Stimulated activated CD4-positive, alpha-beta T cell treated with anti-CD3 and anti-CD28 coated beads, Interleukin-4, amount 100 ng/mL, for 24 hours (primary cell): ENCODE measurements at places on chromosomes 16 and 17.

GRCh38 chr16:80996688-80997138 lies 10.0 kb downstream of the CMC2 start:
- DNase-seq: no peak

DNA sequence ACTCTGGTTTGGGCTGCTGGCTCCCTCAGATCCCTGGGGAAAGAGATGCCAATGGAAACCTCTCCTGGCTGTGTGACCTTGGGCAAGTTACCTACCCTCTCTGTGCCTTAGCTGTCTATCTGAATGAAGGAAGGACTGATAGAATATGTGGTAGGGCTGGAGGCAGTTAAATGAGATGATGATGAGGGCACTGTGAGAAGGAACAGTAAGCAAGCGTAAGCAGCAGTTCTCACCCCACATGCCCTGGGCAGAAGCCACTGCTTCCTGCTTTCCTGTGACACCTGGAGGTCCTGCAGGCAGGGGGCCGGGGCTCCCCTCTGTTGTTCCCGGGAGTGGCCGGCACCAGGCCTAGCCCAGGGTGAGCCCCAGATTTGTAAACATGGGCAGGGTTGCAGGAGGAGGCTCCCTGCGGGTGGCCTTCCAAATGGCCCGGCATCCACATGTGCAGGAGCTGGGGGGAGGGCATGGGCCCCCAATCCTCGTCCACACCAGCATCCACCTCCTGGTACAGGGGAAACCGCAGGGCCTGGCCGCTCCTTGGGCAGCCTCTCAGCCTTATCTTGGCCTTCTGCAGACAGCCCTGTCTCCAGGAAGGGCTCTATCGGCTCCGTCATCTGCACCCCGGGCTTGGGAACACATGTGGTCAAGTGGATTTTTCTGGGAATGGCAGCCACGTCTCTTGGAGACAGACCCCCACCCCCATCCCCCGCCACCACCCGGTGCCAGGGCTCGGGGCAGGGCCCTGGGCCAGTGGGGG lies 235.6 kb upstream of the GSE1 start:
- no peak for DNase-seq

- DNase-seq: no peak
Observed at GRCh38 chr16:87681981-87682570, 79.8 kb downstream of the JPH3 start.

GRCh38 chr17:81869221-81870130 lies 1.7 kb downstream of the ARHGDIA start:
- DNase-seq: peak; percentile 46

- DNase-seq: no peak
Observed at GRCh38 chr16:81415751-81416150, 28.9 kb upstream of the CMIP start.

- DNase-seq: no peak
Observed at GRCh38 chr17:17693253-17694168, 12.3 kb downstream of the RAI1 start.

GRCh38 chr16:74825016-74825415 lies 50.4 kb upstream of the FA2H start:
- DNase-seq: no peak

GRCh38 chr17:35666967-35667532 lies 64.4 kb upstream of the RASL10B start:
- DNase-seq: no peak

DNA sequence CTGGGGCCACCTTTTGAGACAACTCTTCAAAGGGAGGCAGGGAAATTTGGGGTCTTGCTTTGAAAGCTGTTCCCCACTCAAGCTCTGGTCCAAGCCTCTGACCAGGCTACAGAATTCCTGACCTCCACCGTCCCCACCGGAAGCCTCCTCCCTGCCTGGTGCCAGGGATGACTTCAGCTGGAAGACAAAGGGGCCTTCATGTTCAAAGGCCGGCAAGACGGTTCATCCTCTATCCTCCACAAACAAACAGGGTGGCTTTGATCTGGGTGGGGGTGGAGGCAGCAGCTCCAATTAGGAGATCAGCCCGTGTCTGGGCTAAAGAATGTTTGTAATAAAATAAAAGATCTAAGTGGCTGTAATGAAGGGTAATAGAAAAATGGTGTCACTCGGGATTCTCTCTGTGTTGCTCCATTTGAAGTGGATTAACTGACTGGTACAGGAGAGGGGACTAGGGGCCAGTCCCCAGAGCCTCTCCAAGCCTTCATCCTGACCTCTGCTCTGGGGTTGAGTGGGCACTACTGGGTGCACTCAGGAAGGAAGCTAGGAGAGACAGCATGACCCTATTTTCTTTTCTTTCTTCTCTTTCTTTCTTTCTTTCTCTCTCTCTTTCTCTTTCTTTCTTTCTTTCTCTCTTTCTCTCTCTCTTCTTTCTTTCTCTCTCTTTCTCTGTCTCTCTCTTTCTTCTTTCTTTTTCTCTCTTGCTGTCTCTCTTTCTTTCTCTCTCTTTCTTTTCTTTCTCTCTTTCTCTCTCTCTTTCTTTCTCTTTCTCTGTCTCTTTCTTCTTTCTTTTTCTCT lies 27.5 kb upstream of the NKD1 start:
- no peak for DNase-seq

- DNase-seq: no peak
Observed at GRCh38 chr16:85373741-85374570, 239.2 kb upstream of the GSE1 start.

GRCh38 chr16:12158428-12158827 lies 181.9 kb downstream of the SNX29 start:
- DNase-seq: no peak

DNA sequence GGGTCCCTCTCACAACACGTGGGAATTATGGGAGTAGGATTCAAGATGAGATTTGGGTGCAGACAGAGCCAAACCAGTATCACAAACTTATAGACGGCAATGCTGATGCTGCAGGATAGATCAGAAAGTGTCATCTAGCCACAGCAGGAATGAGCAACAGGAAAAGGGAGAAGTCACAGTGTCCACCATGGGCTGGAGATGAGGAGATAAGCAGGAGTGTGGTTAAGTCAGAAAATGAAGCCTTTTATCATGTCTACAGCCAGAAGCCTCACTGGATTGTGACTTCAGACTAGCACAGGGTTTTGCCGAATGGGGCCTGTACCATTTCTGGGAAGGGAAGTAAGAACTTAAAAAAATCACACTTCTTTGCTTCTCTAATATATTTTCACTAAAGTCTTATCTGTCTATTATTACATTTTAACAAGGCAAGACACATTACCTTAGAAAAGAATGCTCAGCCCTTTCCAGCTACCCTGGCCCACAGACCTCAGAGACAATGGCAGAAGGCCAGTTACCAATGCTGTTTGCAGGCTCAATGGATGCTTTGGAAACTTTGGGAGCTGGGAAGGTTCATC lies 490.2 kb upstream of the SALL1 start:
- DNase-seq: no peak

DNA sequence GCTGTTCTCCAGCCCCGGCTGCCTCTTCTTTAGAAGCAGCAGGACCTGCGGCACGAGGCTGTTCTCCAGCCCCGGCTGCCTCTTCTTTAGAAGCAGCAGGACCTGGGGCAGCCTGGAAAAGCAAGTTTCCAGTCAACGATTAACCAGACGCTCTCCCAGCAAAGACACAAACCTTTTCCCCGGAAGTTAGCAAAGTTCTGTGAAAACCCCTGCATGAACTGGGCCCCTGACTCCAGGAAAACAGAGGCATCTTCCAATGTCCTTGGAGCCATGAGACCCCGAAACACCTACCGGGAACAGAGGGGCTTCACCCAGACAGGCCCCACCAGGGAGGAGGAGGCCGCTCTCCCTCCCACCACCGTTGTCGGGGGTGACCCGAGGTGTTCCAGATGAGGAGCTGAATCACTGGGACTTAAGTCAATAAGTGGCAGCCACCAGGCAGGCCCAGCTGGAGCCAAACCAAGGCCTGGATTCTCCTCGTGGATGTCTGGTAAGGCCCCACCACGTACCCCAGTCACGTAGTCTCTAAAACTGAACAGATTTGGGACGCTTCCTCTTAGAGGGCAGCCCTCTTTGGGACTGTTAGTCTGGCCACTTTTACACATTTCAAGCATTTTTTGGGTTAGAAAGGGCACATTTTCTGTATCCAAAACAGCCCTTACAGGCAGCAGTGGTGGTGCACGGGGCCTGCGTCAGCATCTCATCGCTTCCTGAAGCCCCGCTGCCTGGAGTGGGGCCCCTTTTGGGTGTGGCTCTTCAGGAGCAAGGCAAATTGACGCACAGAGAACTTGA lies at the start of gene RPH3AL:
Gene RPH3AL (minus strand): TSS at position 387 of the 792 bp plus-strand sequence. CDS start 25,264 bp downstream, outside the sequence.
- no peak for DNase-seq

- peak; percentile 18 for DNase-seq
Observed at GRCh38 chr16:84652566-84652965, 4.3 kb downstream of the KLHL36 start.

DNA sequence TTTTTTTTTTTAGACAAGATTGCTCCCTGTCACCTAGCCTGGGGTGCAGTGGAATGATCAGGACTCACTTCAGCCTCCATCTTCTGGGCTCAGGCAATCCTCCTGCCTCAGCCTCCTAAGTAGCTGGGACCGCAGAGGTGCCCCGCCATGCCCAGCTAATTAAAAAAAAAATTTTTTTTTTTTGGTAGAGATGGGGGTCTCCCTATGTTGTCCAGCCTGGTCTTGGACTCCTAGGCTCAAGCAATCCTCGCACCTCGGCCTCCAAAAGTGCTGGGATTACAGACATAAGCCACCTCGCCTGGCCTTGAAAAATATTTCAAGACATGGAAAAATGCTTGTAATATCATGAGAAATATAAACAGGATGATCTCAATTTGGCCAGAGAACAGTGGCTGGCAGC lies 42.9 kb downstream of the HAPSTR1 start:
- DNase-seq: no peak

GRCh38 chr17:8145811-8146210 lies 6.4 kb downstream of the PER1 start:
- no peak for DNase-seq

DNA sequence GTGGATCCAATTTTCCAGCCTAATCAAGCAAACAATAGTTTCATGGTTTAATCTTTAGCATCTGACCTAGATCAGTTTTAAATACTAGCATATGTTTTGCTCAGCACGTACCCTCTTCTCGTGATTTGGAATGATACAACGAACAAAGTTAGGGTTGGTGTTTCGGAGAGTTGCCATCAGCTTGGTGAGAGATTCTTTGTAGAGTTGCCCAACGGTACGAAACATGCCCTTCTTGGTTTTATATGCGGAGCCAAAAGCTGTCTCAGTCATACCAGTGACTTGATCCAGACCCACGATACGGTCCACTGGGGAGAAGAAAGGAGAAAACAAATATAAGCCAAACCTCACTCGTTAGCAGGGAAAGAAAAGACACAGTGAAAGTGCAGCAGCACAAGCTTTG lies 85.3 kb downstream of the NDEL1 start:
- DNase-seq: no peak

DNA sequence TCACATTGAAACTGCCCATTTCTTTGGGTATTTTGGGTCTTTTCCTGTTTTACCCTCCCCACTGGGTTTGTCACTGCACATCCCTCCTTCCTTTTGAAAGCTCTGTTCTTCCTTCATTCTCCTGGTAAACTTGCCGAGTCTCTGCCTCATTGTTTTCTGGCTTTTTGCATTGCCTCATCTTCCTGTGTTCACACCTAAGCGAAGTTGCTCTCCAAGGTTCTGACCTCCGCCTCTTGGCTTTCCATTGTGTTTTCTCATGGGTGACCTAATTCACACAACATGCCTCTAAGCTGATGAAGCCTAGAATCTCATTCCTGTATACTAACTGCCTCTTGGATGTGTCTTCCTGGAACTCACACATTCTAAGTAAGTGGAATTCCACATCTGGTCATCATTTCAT lies 1096.1 kb upstream of the EEF2KMT start:
- no peak for DNase-seq

DNA sequence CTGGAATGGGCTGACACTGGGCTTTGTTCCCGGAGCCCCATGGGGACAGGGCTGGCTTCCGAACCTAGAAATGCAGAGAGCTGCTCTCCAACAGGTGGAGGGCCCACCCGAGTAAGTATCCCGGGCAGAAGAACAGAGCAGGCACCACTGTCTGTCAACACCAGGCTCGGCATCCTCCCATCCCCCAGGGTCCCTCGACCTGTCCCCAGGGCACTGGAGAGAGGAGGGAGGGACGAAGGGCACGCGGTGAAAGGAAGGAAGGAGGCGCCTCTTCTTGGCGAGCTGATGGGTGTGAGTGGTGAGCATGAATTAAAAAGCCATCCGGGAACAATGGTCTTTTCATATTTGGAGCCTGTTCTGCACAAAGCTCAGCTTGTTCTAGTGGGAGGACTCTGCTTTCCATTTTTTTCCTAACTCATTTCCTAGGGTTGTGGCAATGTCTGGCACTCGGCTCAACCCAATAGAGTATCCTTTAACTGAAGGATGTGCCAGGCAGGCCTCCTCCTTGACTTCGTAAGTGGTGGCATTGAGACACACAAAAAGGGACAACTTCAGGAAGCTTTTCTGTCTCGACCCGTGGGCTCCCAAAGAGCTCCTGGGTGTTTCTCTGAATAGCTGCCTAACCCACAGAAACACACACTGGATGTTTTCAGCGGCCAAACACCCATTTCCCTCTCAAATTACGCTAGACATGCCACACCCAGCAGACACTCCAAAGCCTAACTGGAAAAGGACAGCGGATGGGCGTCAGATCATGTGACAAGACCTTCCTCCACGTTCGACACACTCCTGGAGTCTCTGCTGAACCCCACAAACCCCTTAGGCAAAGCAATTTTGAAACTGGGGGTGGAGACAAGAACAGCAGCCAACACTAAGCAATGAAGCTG lies 47.7 kb downstream of the ZFHX3 start:
- DNase-seq: no peak

- DNase-seq: no peak
Observed at GRCh38 chr16:88821168-88821850, 9.6 kb upstream of the APRT start.

DNA sequence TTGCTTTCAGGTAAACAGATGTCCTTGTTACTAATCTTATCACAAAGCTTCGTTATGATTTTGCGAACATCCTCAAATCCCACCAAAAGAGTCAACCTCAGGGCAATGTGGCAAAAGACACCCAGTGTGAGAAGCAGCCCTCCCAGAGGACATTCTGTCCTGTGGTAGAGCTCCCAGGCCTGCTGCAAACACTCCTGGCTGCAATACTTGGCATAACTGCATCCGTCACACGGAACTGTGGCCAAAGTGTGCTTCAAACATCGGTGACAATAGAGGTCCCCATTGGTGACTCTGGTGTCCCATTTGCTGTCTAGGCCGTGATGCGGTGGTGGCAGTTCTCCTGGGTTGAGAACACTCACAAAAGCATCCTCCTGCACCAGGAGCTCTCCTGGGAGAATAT lies 29.5 kb downstream of the SMYD4 start:
- no peak for DNase-seq

DNA sequence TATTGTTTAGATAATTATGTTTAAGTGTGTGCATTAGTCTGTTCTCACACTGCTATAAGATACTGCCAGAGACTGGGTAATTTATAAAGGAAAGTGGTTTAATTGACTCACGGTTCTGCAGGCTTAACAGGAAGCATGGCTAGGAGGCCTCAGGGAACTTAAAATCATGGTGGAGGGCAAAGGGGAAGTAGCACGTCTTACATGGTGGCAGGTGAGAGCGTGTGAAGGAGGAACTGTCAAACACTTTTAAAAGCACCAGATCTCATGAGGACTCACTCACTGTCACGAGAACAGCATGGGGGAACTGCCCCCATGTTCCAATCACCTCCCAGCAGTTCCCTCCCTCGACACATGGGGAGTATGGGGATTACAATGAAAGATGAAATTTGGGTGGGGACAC lies 203.5 kb upstream of the GOT2 start:
- no peak for DNase-seq
